ENCODE measurements at places on chromosomes 5 and 9. TPM values are rescaled to one million over a fixed set of nuclear protein-coding genes. Genes with fewer than 3 reads are reported as not detected.
A peak's percentile ranks its signal among the peaks of the same experiment; 100 is the strongest.

DNA sequence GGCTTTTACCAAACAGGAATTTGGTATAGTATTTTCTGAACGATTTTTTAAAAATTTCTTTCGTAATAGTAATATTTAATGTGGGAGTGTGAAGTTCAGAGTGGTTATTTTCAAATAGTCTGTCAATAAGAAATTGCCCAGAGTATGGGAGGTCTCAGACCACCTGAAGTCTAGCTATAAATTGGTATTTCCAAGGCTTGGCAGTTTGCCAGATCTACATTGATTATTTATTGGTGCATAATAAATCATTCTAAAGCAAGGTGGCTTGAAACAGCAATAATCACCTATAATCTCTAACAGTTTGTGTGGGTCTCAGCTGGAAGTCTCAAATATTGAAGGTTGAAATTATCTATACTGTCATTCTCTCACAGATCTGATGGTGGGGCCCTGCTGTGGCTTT lies 118.5 kb downstream of the PRR16 start:
- DNase-seq = no peak
- no peaks in the 10 kb centered on the region for H3K27me3 ChIP-seq
- no peak overlapping the region for H3K27ac ChIP-seq
- H3K4me3 ChIP-seq = no peak overlapping the region
- peaks cover 6% of the 10 kb centered on the region for H3K36me3 ChIP-seq

Gene PNPLA7
- total RNA-seq = 7.1 TPM

- no peak for DNase-seq
- H3K27me3 ChIP-seq = no peaks in the 10 kb centered on the region
- peaks cover 28% of the 10 kb centered on the region for H3K4me1 ChIP-seq
- peak overlapping the region; percentile 70 for H3K27ac ChIP-seq
- peak overlapping the region; percentile 50 for H3K4me3 ChIP-seq
- peaks cover 5% of the 10 kb centered on the region for H3K36me3 ChIP-seq
These were observed 473.5 kb upstream of the DAP start for GRCh38 chr5:11234501-11234911.

Gene PARP8
- total RNA-seq = 62.5 TPM

Gene PCDHGA4
- total RNA-seq = 0.48 TPM
